ENCODE measurements at places on chromosomes 2 and 18.

DNA sequence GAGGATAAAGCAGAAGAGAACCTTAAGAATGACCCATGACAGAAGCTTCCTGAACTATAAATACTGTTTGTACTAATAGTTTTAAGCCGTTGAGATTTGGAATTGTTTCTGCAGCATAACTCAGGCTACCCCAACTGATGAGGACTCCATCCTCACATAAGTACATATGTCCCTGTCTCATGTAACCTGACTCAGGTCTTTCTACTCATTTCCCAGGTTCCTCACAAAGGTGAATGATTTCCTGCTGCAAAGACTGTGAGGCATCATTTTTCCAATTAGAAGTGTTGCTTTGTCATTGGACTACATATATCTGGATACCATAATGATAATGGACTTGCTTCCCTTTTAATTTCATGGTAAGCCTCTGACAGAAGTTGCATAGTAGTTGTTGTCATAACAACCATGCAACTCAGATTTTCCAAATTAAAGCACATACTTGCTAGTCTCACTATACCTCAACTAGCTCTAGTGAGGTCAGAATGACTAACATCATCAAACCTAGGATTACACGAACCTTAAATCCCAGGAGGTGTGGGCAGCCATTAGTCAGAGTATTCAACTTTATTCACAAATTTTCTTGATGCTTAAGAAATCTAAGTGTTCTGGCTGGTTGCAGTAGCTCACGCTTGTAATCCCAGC is 38.0 kb upstream of the NEDD4L start:
- no peak for DNase-seq

GRCh38 chr2:197606180-197606579 is 69.2 kb downstream of the RFTN2 start:
- DNase-seq = no peak

GRCh38 chr2:41782306-41783158 is 265.3 kb upstream of the PKDCC start:
- no peak for DNase-seq

DNA sequence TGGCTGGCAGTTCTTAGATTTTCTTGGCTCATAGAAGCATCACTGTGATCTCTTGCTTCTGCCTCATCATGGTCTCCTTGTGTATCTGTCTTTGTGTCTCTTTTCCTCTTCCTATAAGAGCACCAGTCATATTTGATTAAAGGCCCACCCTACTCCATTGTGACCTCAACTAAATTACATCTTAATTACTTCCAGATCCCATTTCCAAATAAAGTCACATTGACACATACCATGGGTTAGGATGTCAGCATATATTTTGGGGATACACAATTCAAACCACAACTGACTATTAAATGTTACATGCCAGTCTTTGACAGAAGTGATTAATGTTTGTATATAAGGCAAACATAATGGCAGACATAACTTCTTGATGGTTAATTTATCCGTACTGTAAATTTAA is 27.3 kb upstream of the TMX3 start:
- no peak for DNase-seq

- no peak for DNase-seq
These were observed 9.3 kb upstream of the ERBB4 start for GRCh38 chr2:212547716-212548454.

- no peak for DNase-seq
These were observed 1160.1 kb downstream of the RPIA start for GRCh38 chr2:89851583-89851905.

DNA sequence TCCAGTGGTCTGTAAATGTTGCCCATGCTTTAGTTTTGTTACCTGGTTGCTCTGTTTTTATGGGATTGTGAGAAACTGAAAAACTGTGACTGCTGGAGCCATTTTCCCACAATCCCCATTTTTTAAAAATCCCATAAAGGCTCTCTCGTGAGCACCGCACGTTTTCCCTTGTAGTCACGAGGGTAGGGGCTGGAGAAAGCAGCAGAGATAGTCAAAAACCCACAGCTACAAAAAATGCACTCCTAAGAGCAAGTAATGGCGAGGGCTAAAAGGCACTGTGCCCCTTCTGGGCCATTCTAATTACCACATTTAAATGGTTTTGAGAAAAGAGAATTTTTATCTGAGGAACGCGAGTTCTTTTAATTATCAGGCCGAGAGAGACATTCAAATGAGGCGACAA is 1.8 kb upstream of the CTDP1 start:
- DNase-seq = no peak

GRCh38 chr2:235215248-235215647 is 263.4 kb downstream of the SH3BP4 start:
- DNase-seq = no peak

GRCh38 chr2:112583497-112584133 is 794 bp upstream of the CHCHD5 start:
- DNase-seq = no peak

DNA sequence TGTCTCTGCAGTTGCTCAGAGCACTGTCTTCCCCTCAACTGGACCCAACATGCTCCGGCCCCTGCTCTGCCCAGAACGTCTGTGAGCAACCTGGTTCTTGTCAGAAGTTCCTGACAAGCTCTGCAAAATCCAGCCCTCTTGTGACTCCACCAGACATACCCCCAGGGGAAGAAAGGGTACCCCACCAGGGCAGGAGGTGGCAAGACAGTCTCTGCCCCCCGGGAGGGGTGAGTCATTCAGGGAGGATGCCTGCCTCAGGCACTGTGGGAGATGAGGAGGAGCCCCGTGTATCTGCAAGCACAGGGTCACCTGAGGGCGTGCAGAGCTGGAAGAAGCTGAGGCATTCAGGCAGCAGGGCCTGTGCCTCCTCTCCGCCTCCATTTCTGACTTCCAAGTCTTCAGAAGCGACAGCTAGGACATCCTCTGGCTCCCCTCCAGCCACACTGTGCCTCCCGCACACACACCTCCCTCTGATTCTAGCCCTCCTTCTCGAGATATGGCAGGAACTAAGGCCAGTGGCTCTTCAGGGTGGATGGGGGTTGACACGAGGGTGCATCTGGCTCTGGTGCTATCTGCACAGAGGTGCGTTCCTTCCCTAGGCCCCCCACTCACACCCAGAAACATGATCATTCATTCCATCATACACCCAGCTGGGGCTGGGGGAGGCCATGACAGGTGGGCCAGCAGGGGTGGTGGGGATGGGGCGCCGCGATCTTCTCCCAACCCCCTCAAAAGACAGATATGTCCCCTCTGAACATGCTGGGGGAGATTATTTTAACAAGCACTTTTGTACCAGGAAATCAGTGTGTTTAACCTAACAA is 222.2 kb downstream of the CYP26B1 start:
- no peak for DNase-seq

DNA sequence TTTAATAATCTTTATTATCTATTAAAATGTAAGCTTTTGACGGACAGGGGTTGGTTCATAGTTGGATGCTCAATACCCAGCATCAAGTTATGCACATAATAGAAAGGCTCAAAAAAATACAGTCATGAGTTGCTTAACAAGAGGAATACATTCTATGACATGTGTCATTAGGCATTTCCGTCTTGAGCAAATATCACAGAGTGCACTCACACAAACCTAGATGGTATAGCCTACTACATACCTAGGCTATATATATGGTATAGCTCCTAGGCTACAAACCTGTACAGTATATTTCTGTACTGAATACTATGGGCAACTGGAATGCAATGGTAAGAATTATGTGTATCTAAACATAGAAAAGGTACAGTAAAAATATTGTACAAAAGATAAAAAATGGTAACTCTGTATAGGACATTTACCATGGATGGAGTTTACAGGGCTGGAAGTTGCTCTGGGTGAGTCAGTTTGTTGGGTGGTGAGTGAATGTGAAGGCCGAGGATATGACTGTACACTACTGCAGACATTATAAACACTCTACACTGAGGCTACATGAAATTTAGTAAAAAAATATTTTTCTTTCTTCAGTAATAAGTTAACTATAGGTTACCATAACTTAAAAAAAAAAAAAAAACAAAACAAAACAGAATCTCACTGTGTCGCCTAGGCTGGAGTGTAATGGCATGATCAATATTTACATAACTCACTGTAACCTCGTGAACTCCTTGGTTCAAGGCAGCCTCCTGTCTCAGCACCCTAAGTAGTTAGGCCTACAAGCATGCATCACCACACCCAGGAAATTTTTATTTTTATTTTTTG is 201.2 kb downstream of the NBAS start:
- DNase-seq = no peak

- DNase-seq = no peak
These were observed 1191.4 kb upstream of the SLC39A10 start for GRCh38 chr2:194465641-194466040.

GRCh38 chr18:63974991-63975390 is 5.1 kb downstream of the SERPINB8 start:
- no peak for DNase-seq

- DNase-seq = no peak
These were observed 270.3 kb downstream of the ATAD2B start for GRCh38 chr2:23656597-23656973.

DNA sequence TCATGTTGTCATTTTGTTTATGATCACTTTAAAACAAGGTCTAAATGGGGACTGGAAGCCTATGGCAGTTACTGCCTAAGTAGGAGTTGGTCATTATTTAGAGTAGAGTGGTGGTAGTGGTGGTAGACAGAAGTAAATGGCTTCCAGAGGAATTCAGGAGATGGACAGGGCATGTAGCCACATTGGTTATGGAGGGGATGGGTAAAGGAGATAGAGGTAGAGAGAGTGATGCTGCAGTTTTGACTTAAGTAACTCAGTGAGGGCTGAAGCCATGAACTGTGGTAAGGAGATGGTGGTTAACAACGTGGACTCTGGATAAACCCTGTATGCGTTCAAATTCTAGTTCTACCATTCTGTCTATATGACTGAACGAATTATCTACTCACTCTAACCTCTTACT is 61.6 kb upstream of the NOSTRIN start:
- no peak for DNase-seq

GRCh38 chr2:57882895-57883515 is 163.6 kb upstream of the VRK2 start:
- no peak for DNase-seq

DNA sequence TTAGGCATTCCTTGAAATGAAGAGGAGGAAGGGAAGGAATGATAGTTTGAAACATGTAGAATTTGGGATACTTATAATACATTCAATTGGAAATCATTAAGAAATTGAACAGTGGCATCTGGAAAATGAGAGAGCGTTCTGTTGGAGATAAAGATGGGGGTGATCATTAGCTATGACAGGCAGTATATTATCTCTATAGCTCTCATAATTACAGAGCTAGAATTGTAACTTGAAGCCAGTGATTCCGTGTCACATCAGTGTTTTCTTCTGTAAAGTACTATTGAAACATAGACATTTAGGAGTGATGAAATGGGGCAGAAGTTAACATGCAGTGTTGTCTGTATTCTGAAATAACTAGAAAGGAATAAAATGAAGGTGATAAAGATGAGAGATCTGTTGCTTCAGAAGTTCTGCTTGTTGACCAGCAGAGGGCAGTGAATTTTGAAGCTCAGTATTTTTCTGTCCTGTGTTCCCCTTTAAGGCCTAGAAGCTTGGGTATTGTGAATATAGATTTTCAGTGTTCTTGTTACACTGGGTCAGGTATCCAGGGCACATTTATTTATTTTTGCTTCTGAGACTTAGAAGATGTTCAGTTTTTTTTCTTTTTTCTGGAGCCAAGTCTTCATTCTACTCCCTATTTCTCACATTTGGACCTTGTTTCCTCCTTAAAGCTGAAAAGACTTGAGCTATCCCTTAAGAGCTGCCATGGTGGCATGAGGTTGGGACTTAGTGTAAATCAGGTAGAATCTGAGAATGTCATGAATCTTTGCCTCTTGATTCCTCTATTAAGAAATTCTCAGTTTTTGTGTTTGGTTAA is 157.4 kb downstream of the TAF4B start:
- no peak for DNase-seq

DNA sequence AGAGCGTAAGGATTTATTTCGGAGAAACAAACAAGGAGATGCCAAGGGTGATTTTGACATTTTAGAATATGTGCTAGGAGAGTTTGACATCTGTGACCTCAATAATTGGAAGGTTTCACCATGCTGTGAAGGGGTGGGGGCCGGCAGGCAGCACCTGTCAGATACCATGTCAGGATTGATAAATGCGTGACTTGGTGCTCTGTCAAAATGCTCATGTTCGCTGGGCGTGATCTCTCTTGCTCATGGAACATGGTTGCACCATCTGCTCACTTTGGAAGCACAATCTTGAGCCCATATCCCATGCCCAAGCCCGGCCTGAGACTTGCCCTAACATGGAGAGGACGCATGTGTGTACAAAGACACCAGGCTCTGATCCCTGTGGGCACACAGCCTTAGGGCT is 347.6 kb downstream of the RNF144A start:
- no peak for DNase-seq

DNA sequence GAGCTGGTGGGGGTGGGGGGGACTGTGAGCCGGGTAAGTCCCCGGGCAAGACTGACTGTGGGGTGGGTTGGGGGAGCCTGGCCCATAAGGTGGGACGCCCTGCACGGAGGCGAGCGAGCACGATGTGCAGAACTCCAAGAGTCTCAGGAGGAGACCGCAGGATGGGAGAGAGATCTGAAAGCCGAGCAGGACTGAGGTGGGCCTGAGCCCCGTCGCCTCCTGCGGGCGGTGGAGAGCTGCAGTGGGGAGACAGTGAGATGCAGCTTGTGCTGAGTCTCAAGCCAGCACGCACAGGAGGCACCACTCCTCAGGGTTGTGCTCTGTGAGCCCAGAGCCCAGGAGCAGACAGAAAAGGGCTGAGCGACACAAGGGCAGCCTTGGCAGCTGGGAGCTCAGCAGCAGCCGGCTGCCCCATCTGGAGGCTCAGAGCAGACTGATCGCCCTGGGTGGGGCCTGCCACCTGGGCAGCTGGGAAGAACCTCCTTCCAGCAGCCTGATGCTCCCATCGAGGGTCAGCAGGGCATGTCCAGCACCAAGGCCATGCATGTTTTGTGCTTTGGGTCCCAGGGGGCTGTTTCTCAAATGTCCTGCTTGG is 15.9 kb downstream of the ARHGEF4 start:
- no peak for DNase-seq

- no peak for DNase-seq
These were observed 185.4 kb upstream of the TANK start for GRCh38 chr2:160974803-160975202.

DNA sequence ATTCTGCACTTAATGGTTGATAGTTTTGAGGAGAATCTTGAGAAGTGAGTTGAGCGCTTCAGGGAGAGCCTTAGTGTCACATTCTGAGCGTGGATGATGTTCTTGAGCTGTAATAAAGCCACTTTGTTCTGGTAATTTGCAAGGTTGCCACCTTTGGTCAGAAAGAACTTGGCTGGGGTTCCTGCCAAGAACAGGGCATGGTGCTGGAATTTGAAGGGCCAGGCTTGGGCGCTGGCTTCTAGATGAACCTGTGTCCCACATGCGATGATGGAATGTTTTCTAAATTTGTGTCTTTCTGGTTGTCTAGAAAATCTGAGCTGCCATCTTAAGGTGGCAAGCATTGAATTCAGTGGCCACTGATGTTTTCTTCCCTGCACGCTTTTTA is 124.1 kb upstream of the EML6 start:
- DNase-seq = no peak

DNA sequence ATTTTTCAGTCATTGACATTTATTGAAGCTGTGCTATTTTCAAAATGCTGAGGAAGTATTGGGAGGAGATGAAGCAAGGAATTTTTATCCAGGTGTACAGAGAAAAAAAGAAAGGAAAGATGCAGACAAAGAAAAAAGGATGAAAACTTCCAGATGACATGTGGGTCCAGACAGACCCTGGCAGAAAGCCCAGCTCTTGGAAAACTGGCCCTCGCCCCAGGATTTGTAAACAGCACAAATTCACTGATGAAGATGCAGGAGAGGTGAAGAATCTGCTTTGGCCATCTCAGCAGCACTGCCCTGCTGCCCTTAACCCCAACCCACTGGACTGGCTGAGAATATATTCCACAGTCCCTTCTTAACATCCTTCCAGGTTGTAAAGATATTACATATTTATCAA is 12.5 kb downstream of the TACR1 start:
- no peak for DNase-seq

GRCh38 chr2:99728166-99728565 is 238.3 kb upstream of the REV1 start:
- DNase-seq = no peak
